K562 (cell line): ENCODE measurements at places on chromosomes 4 and X. TPM values are rescaled to one million over a fixed set of nuclear protein-coding genes. Genes with fewer than 3 reads are reported as not detected.
A peak's percentile ranks its signal among the peaks of the same experiment; 100 is the strongest.

The IQCM gene
- total RNA-seq = not detected in 2 replicates

The SCML1 gene
- total RNA-seq = 0.07 TPM in 1 of 2 replicates, not detected in the other

The LUZP4 gene
- total RNA-seq = 0.16 and 0.25 TPM in 2 replicates

The SYTL4 gene
- total RNA-seq = 0.87 and 1.9 TPM in 2 replicates

The DGAT2L6 gene
- total RNA-seq = not detected in 2 replicates

The VSIG4 gene
- total RNA-seq = 0.47 and 0.49 TPM in 2 replicates

The ZXDB gene
- total RNA-seq = 2.5 and 2.8 TPM in 2 replicates

The ADGRG2 gene
- total RNA-seq = 0.04 TPM in 1 of 2 replicates, not detected in the other

The COL25A1 gene
- total RNA-seq = 0.40 and 0.58 TPM in 2 replicates

The RBMXL3 gene
- 0.29 and 0.31 TPM in 2 replicates for total RNA-seq

GRCh38 chrX:134718105-134718965 is 60.1 kb upstream of the PLAC1 start:
- DNase-seq = no peak
- H3K27ac ChIP-seq = peak overlapping the region; percentile 39; the same call in 1 of the 3 replicates
- H3K27me3 ChIP-seq = no peaks in the 10 kb centered on the region
- peaks cover 17% of the 10 kb centered on the region; the same call in 2 of the 3 replicates for H3K4me1 ChIP-seq
- no peaks in the 10 kb centered on the region for H3K36me3 ChIP-seq
- no peak overlapping the region for H3K4me3 ChIP-seq

GRCh38 chr4:76723924-76724323 is 174.0 kb downstream of the SOWAHB start:
- DNase-seq = no peak
- no peaks in the 10 kb centered on the region for H3K4me1 ChIP-seq
- H3K27ac ChIP-seq = no peak overlapping the region
- no peaks in the 10 kb centered on the region for H3K36me3 ChIP-seq
- peaks cover 4% of the 10 kb centered on the region; the same call in 1 of the 2 replicates for H3K27me3 ChIP-seq

DNA sequence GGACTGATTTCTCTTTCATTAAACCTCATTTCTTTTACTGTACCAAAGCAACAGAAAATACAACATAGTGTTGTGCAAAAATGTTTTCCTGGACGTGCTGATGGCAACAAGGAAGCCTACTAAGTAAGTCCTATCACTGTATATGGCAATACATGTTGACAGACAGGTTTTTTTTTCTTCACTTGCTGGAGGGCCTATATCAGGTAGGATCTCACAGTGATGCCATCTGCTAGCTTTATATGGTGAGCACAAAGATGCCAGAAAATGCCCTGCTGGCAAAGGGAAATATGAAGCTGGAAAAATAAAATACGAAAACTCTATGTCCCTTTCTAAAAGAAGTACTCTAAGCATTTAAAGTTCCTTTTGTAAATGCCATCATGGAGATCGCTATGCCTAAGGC is 119.0 kb upstream of the PDLIM3 start:
- no peaks in the 10 kb centered on the region for H3K36me3 ChIP-seq
- H3K4me3 ChIP-seq = no peak overlapping the region
- no peak overlapping the region for H3K27ac ChIP-seq
- peaks cover 3% of the 10 kb centered on the region; the same call in 1 of the 3 replicates for H3K27me3 ChIP-seq
- H3K4me1 ChIP-seq = no peaks in the 10 kb centered on the region
- no peak for DNase-seq

DNA sequence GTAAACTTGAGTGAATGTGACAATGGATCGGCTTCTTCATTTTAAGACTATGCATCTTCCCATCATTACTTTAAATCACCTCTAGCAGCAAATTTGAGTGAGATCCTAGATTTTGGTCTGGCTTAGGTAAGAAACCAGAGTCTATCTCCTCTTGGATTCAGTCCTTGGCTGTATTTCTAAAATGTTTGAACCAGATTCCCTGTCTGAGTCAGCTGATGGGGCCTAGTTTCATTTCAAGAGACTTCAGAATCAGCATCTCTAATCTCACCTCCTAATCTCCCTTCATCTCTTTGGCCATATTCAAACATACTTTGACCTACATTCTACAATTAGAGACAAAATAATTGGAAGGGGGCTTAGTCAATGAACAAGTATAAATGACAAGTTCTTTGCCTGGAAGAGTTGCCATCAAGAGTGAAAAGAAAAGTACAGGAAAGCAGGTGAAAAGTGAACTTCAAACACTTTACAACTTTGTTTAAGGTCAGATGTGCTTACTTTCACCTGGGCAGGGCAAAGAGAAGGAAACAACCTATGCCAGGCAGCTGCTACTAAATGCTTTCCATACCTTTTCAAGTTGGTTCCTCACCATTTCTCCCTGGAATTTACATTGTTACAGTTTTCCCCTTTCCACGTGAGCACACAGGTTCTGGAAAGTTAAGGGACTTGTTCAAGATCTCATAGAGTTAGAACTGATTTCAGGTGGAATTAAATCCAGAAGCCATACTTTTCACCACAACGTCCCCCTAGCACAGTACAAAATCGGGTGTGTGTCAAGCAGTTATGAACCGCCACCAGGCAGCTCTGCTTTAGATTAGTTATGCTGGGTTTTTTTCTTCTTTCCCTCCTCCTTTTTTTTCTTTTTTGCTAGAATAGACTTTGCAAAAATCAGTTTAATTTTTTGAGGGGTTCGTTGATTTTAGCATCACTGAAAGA is 30.7 kb upstream of the PITX2 start:
- DNase-seq = no peak
- H3K4me1 ChIP-seq = no peaks in the 10 kb centered on the region
- no peak overlapping the region for H3K27ac ChIP-seq
- no peak overlapping the region for H3K4me3 ChIP-seq
- H3K27me3 ChIP-seq = no peaks in the 10 kb centered on the region
- no peaks in the 10 kb centered on the region for H3K36me3 ChIP-seq

DNA sequence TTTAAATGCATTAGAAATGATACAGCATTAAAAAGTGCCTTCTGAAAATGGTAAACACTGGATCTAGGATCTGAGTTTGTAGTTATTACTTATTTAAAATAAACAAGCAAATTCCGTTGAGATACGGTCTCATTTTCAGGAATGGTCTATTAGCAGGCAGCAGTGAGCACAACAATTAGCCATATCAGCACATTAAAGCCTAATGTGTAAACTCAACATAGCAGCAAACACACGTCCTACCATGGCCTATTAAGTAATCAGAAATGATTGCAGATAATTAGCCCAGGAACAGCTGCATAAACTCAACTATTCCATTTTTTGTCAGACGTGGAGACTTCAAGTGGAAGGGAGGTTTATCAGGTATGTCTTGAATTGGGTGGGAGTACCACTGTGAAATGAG is 61.8 kb downstream of the NEIL3 start:
- H3K36me3 ChIP-seq = no peaks in the 10 kb centered on the region
- no peaks in the 10 kb centered on the region for H3K27me3 ChIP-seq
- no peak overlapping the region for H3K27ac ChIP-seq

- H3K36me3 ChIP-seq = no peaks in the 10 kb centered on the region
- no peak for DNase-seq
- no peak overlapping the region for H3K27ac ChIP-seq
- H3K27me3 ChIP-seq = no peaks in the 10 kb centered on the region
Measured at GRCh38 chr4:105129286-105130040, 17.2 kb upstream of the TET2 start.

DNA sequence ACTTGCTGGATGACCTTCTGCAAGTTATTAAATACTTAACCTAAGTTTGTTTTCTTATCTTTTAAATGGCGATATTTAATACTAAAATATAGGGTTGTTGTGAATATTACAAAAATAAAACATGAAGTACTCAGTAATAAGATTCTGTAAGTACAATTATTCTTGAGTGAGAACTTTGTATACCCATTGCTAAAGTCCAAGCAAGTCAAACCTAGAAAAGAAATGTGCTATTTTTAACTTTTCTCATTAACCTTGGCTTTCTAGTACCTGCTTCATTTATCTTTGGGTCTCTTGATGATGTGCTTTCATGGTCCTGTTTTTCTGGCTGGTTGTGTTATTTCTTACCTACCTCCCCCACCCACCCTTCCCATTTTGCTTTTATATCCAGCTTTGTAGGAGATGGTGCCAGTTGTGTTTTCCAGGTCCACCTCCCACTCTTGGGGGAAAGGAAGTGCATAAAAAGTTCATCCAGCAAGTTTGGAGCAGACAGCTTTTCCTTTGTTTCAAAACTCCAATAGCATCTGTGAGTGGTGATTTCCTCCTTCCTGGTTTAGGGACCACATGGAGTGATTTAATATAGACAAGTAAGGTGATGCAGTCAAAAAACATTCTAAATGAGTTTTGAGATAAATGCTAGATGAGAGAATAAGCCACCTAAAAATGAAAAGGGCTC is 7.5 kb upstream of the CXCL8 start:
- peaks cover 22% of the 10 kb centered on the region for H3K4me1 ChIP-seq
- no peaks in the 10 kb centered on the region for H3K27me3 ChIP-seq
- no peaks in the 10 kb centered on the region for H3K36me3 ChIP-seq
- no peak overlapping the region for H3K4me3 ChIP-seq
- H3K27ac ChIP-seq = no peak overlapping the region
- no peak for DNase-seq

- no peak overlapping the region for H3K4me3 ChIP-seq
- no peak for DNase-seq
- H3K4me1 ChIP-seq = no peaks in the 10 kb centered on the region
Measured at GRCh38 chr4:81921751-81922159, 450.0 kb upstream of the RASGEF1B start.

GRCh38 chr4:136847881-136848621 is 684.2 kb downstream of the PCDH18 start:
- H3K27me3 ChIP-seq = no peaks in the 10 kb centered on the region
- no peaks in the 10 kb centered on the region for H3K36me3 ChIP-seq

DNA sequence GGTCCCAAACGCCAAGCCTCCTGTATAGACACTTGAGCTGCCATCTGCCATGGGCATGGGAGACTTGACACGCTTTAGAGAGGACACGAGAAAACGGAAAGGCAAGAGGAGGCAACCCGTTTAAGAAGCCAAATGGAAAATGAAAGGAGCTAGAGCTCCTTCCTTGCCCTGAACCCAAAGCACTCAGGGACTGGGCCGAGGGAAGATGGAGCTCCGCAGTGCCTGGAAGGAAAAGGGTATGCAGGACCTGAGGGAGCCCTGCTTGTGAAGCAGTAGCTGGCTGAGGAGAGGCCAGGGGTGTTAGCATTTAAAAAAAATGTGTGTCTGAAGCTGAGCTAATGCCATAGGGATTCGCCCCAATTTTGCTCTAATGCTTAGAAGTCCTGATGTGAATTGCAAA is 15.1 kb downstream of the MCF2 start:
- no peak for DNase-seq
- no peak overlapping the region for H3K27ac ChIP-seq
- no peak overlapping the region for H3K4me3 ChIP-seq

- H3K36me3 ChIP-seq = no peaks in the 10 kb centered on the region
- no peaks in the 10 kb centered on the region for H3K27me3 ChIP-seq
- no peak overlapping the region for H3K27ac ChIP-seq
- DNase-seq = no peak
- no peak overlapping the region for H3K4me3 ChIP-seq
Measured at GRCh38 chr4:112898357-112899141, 150.9 kb upstream of the ANK2 start.

- H3K36me3 ChIP-seq = no peaks in the 10 kb centered on the region
- H3K4me3 ChIP-seq = no peak overlapping the region
Measured at GRCh38 chr4:154618708-154619315, 6.4 kb upstream of the FGG start.
